ENCODE measurements at places on chromosomes 1 and 21.

DNA sequence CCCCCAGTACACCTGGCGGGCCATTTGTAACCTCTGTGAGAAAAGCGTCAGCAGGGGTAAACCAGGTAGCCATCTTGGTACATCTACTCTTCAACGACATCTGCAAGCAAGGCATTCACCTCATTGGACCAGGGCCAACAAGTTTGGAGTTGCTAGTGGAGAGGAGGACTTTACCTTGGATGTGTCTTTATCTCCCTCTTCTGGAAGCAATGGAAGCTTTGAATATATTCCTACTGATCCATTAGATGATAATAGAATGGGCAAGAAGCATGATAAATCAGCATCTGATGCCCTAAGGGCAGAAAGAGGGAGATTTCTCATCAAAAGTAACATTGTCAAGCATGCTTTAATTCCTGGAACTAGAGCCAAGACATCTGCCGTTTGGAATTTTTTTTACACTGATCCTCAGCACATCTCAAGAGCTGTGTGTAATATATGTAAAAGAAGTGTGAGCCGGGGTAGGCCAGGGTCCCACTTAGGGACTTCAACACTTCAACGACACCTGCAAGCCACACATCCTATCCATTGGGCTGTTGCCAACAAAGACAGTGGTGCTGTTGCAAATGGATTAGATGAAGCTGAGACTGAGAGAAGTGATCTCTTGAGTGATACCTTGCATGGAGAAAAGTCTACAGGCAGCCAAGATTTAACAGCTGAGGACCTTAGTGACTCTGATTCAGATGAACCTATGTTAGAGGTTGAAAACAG is 2.7 kb downstream of the ZBED6 start:
- DNase-seq = no peak
- H3K27me3 ChIP-seq = no peaks in the 10 kb centered on the region
- no peak overlapping the region for H3K27ac ChIP-seq
- H3K4me1 ChIP-seq = peaks cover 53% of the 10 kb centered on the region
- H3K4me3 ChIP-seq = peak overlapping the region; percentile 91

GRCh38 chr1:13435458-13435857 is 25.2 kb downstream of the PRAMEF20 start:
- no peak overlapping the region for H3K4me3 ChIP-seq
- H3K27me3 ChIP-seq = peaks cover 19% of the 10 kb centered on the region
- DNase-seq = no peak

DNA sequence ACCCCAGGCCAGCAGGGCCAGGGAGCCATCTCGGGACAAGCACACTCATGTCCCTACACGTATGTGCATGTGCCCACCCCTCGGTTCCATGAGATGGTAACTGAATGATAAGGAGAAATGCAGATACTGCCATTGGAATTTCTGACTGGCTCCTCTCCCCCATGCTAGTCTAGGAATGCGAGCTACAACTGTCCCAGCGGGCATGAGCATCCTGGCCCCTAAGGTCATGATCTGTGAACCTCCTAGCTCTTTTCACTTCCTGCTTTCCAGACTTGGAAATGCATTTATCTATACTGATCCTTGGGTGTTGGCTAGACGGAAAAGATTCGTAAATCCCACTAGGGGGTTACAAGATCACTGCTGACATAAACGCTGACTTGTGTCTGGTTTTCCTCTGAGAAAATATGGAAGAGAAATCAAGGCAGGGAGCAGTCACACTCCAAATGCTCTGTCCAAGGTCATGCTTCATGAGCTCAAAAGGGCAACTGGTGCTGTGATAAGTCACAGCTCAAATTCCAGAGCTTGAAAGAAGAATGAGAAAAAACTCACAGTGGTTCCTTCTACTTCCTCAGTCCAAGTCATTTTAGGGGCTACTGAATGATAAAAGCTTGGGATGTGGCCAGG is 49.8 kb downstream of the SLC45A1 start:
- H3K27ac ChIP-seq = peak overlapping the region; percentile 68
- no peaks in the 10 kb centered on the region for H3K27me3 ChIP-seq
- no peak for DNase-seq
- peaks cover 40% of the 10 kb centered on the region for H3K4me1 ChIP-seq
- peaks cover 24% of the 10 kb centered on the region for H3K36me3 ChIP-seq

DNA sequence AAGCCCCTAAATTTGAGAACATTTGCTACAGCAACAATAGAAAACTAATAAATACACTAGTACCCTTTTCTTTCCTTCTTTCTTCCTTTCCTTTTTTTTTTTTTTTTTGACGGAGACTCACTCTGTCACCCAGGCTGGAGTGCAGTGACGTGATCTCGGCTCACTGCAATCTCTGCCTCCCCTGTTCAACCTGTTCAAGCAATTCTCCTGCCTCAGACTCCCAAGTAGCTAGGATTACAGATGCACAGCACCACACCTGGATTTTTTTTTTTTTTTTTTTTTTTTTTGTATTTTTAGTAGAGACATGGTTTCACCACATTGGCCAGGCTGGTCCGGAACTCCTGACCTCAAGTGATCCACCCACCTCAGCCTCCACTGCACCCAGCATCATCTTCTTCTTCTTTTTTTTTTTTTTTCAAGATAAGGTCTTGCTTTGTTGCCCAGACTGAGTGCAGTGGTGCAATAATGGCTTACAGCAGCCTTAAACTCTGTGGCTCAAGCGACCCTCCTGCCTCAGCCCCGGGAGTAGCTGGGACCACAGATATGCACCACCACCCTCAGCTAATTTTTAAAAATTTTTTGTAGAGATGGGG is 19.6 kb upstream of the CBR3 start:
- H3K4me3 ChIP-seq = no peak overlapping the region
- peaks cover 16% of the 10 kb centered on the region for H3K4me1 ChIP-seq
- DNase-seq = no peak
- H3K27ac ChIP-seq = peak overlapping the region; percentile 29

DNA sequence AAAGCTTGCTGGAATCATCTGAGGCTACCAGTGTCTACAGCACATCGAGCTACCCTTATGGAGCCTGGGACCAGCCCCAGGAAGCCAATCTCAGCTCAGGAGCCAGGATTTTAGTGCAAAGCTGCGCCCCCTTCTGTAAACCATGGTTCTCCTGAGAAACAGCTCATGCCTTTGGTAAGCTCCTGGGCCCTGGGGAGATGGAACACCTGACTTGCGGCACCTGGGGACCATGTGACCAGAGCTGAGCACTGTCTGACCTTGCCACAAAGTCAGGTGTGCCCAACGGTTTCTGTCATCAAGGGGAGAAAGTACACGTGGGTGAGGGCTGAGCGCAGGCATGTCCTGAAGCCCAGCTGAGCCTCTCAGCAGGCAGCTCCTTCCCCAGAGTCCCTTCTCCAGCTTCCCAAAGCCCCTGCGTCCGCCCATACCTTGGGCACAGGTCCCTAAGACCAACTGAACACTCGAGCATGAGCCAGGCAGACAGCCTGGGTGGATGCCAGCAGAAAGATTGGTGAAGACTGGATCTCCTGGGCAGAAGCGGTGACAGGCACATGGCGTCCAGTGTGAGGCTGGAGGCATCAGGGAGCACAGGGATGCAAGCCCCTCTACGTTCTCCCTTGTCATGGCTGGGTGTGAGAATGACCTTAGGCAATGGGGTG is 57.9 kb upstream of the TENT5B start:
- DNase-seq = no peak
- H3K27me3 ChIP-seq = peaks cover 22% of the 10 kb centered on the region
- no peaks in the 10 kb centered on the region for H3K36me3 ChIP-seq
- H3K4me1 ChIP-seq = no peaks in the 10 kb centered on the region
- no peak overlapping the region for H3K27ac ChIP-seq

- no peak overlapping the region for H3K27ac ChIP-seq
- peaks cover 16% of the 10 kb centered on the region for H3K36me3 ChIP-seq
- H3K4me3 ChIP-seq = peak overlapping the region; percentile 98
- no peak for DNase-seq
- H3K27me3 ChIP-seq = no peaks in the 10 kb centered on the region
Observed at GRCh38 chr1:15850471-15851001, 3.0 kb downstream of the SPEN start.

DNA sequence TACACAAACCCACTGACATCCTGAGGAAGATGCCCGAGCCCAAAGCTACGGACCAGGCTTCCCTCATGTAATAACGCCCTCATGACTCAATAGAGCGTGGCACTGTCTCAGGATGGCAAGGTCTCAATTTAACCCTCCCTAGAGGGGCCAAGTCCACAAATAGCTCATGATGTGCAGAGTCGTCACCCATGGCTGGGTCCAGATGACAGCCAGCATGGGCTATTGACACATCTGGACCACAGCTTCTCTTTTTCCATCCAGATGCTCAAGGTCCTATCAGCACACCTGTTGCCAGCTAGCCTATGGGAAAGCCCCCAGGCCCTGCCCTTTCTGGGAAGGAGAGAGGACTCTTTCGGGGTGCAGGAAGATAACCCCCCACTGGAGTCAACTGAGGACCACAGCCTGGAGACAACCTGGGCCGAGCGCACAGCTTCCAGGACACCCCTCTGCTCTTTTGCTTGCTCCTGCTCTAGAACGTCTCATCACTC is 2.8 kb downstream of the LAPTM5 start:
- H3K27ac ChIP-seq = peak overlapping the region; percentile 94
- peaks cover 57% of the 10 kb centered on the region for H3K36me3 ChIP-seq
- H3K4me3 ChIP-seq = peak overlapping the region; percentile 92
- no peak for DNase-seq

DNA sequence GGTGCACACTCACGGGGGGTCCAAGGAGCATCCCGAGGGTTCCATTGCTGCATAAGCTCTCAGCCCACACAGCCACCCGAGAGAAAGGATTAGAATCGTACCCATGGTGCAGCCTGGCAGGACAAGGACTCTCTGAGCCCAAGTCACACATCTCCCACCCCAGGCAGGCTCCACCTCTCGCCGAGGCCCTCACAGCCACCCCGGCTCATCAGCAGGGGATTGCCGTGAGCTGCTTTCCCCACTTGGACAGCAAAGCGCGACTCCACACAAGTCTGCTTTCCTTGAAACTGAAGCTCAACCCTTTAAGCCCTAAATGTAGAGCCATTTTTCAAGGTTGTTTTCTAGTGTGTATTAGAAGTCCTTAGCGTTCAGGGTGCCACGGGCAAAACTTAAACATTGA is 306.4 kb upstream of the VAMP3 start:
- no peaks in the 10 kb centered on the region for H3K36me3 ChIP-seq
- H3K27ac ChIP-seq = no peak overlapping the region
- no peak for DNase-seq
- no peak overlapping the region for H3K4me3 ChIP-seq

- no peak for DNase-seq
- H3K4me1 ChIP-seq = no peaks in the 10 kb centered on the region
- H3K36me3 ChIP-seq = no peaks in the 10 kb centered on the region
- H3K27ac ChIP-seq = no peak overlapping the region
- peaks cover 62% of the 10 kb centered on the region for H3K27me3 ChIP-seq
Observed at GRCh38 chr1:228030451-228031201, 23.8 kb downstream of the WNT3A start.

DNA sequence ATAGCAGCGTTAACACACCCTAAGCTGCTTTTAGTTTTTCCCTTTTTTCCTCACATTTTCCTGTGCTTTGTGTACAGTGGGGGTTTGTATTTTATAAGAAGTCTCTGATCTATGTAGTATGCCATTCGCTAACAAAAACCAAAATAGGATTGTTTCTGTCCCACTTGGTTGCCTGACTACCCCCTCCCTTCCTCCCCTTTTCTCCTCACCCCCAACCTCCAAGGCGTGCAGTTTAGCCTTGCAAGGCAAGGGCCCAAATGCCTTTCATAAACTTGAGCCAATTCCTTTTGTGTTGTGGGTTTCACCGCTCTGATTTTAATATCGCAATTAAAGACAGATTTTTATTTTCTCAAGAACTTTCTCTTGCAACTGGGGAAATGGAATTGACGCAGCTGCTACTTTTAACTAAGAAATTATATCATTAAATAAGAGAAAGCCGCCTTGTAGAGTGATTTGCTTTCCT is 276.9 kb downstream of the TM2D1 start:
- H3K4me3 ChIP-seq = no peak overlapping the region
- no peak overlapping the region for H3K27ac ChIP-seq
- H3K36me3 ChIP-seq = peaks cover 4% of the 10 kb centered on the region
- peaks cover 3% of the 10 kb centered on the region for H3K4me1 ChIP-seq

- DNase-seq = no peak
- no peak overlapping the region for H3K4me3 ChIP-seq
- peaks cover 20% of the 10 kb centered on the region for H3K27me3 ChIP-seq
- no peak overlapping the region for H3K27ac ChIP-seq
Observed at GRCh38 chr1:152049291-152050083, 12.7 kb upstream of the S100A11 start.

DNA sequence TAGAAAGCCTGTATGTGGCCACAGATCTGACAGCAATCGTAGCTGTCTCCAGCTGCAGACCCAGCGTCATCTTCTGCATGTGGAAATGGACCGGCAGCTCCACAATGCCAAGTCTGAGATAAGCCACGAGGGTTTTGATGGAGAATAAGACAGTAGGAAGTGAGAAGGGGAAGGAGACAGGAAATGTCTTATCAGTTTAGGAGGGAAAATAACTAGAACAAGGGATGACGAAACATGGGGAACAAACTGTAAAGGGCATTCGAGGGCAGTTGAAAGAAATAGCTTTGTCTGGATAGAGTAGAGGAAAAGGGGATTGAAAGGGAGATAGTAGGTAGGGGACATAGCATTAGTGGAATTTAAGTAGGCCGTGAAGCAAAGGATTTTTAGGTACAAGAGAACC is 74.0 kb upstream of the CTTNBP2NL start:
- H3K4me3 ChIP-seq = no peak overlapping the region
- H3K36me3 ChIP-seq = no peaks in the 10 kb centered on the region
- DNase-seq = no peak

DNA sequence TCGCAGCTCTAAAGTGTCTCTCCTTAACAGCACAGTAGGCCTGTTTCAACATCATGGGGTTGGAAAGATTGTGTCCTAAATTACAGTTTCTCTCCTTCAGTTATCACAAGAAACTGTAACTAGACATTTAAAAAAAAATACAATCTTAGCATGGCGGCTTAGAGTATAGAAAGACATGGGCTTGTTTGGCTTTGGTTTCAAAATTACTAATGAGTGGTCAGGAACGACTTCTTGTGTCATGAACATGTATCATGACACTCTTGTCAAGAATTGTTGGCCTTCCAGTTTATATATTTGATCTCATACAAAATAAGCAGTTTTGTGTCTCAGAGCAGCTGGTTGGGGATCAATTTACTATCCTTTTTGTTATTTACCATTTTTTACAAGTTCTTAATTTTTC is 2.1 kb downstream of the GJA8 start:
- H3K36me3 ChIP-seq = no peaks in the 10 kb centered on the region
- DNase-seq = no peak
- H3K4me3 ChIP-seq = no peak overlapping the region
- H3K27ac ChIP-seq = no peak overlapping the region
- no peaks in the 10 kb centered on the region for H3K4me1 ChIP-seq
- peaks cover 13% of the 10 kb centered on the region for H3K27me3 ChIP-seq

- H3K27me3 ChIP-seq = no peaks in the 10 kb centered on the region
- H3K36me3 ChIP-seq = peaks cover 11% of the 10 kb centered on the region
- no peak overlapping the region for H3K27ac ChIP-seq
- H3K4me3 ChIP-seq = no peak overlapping the region
- no peak for DNase-seq
Observed at GRCh38 chr1:86872086-86872485, 41.8 kb downstream of the SELENOF start.

DNA sequence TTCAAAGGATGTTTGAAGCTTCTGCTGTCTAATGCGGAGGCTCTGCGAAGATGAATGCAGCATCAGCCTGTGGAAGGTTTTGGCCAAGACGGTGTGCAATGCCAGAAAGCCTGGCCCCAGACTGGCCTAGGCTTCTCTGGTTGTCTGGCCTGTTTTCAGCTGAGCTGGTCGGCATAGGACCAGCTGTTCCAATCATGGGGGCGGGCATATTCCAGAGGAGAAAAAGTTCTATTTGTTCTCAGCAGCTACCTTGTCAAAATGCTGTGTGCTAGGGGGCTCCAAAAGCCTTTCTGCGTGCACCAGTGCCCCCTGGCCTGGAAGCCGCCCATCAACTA is 57.6 kb downstream of the TGFB2 start:
- no peaks in the 10 kb centered on the region for H3K4me1 ChIP-seq
- peaks cover 43% of the 10 kb centered on the region for H3K27me3 ChIP-seq
- no peak overlapping the region for H3K27ac ChIP-seq
- H3K4me3 ChIP-seq = no peak overlapping the region
- no peak for DNase-seq
- peaks cover 2% of the 10 kb centered on the region for H3K36me3 ChIP-seq

Data from central memory CD8-positive, alpha-beta T cell (primary cell).